ENCODE measurements at places on chromosomes 12 and 14.

DNA sequence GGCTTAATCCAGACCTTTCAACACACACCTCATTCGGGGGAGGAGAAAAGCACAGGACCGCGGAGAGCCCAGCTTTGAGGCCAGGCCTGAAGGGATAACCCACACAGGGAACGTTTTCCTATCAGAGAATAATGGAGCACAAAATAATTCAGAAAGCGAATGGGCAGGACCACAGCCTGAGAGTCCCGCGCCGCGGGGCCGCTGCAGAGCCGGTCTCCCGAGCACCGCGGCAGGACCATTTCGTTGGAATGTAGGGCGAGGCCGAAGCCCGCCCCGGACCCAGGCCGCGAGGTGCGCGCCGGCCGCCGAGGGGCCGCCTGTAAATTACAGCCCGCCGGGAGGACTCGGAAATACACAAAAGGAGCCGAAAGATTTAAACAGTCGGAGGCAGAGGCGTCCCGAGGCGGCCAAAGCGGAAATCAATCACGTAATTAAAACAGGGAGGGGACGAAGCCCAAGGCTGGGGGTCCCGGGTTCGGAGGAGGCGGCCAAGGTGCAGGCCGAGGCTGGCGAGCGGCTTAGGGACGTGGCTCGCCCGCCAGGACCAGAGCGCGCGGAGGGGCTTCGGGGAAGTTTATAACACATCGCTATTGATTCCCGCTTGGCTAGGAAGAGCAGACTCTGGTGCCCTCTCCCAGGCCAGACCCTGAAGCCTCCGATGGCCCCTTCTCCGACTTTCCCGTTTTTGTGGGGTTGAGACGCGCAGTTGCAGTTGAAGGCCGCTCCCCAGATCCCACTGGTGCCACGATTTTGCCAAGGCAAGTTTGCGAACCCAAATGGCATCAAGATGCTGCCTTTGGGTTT, 6.3 kb upstream of the HOXC4 start:
- DNase-seq, result no peak

DNA sequence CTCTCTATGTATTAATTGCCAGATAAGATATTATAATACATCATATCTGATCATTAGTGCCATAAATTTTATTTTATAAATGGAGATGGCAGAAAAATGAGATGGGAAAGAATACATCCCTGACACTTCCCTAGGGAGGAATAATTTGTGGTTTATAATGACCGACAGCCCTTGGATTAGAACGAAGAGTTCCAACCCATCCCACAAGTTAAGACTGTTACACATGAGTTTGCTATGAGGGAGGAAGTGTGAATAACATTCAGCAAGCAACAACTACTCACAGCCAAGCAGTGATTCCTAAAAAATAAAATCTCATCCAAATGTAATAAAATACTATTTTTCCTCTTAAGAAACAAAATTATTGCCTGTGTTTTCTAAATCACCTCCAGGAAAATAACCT, 299.0 kb downstream of the CCDC91 start:
- no peak for DNase-seq

- no peak for DNase-seq
These were observed 4.3 kb downstream of the TRPV4 start for GRCh38 chr12:109828754-109829511.

- no peak for DNase-seq
These were observed 14.1 kb upstream of the AMN1 start for GRCh38 chr12:31742891-31743290.

DNA sequence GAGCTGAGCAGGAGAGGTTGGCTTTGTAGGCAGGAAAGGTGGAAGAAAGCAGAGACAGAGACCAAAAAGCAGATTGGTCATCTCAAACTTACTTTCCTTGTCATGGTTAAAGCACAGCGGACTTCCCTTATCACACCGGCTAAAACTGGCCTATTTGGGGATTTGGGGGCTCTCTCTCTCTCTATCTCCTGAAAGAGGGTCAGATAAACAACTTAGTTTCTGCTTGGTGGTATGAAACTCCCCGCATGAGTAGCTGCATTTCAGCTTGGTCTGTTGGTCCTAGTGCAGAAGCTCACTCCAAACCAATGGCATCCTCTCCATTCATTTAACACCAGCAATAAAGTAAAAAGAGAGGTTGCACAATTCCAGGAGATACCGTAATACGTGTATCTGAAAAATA, 57.1 kb downstream of the TNFAIP2 start:
- no peak for DNase-seq

- no peak for DNase-seq
These were observed 64.9 kb upstream of the SLC38A2 start for GRCh38 chr12:46437469-46437868.

GRCh38 chr12:61896436-61896835, 363.8 kb upstream of the USP15 start:
- DNase-seq, result no peak

- DNase-seq, result no peak
These were observed 604.5 kb downstream of the VRK1 start for GRCh38 chr14:97401714-97402113.

DNA sequence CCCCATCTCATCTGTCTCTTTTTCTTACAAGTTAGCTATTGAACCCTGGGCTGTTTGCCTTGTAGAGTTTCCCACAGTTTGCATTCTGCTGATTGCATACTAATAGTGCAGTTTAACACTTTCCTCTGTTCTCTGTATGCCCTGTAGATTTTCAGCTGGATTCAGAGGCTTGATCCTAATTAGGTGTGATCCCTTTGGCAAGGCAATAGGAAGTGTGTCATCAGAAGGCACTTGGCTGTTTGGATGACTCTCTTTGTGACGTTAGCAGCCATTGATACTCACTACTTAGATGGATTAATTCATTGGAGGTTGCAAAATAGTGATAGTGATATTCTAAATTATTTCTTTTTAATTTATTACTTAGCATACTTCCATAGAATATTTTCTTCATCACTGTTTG, 33.6 kb downstream of the FUT8 start:
- DNase-seq, result no peak

GRCh38 chr12:110243227-110243626, 37.8 kb upstream of the ATP2A2 start:
- no peak for DNase-seq

DNA sequence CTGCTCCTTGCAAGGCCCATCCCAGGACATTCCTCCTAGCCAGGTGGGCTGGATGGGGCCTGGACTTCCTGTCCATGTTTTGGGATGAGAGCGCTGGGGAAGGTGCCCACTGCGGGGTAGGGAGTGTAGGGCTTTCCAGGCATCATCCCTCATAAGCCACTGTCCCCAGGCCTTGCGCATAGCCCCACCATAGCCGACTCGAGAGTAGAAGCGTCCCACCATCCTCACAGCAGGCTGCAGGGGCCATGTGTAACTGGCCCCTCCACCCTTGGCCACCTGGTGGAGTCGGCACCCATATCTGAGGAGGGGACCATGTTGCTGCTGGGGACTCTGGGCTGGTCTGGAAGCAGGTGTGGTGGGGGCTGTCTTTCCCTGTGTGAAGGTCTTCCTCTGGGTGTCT, 30.5 kb downstream of the SH2B3 start:
- DNase-seq, result no peak

GRCh38 chr12:113065126-113066007, 8.8 kb downstream of the DTX1 start:
- no peak for DNase-seq

DNA sequence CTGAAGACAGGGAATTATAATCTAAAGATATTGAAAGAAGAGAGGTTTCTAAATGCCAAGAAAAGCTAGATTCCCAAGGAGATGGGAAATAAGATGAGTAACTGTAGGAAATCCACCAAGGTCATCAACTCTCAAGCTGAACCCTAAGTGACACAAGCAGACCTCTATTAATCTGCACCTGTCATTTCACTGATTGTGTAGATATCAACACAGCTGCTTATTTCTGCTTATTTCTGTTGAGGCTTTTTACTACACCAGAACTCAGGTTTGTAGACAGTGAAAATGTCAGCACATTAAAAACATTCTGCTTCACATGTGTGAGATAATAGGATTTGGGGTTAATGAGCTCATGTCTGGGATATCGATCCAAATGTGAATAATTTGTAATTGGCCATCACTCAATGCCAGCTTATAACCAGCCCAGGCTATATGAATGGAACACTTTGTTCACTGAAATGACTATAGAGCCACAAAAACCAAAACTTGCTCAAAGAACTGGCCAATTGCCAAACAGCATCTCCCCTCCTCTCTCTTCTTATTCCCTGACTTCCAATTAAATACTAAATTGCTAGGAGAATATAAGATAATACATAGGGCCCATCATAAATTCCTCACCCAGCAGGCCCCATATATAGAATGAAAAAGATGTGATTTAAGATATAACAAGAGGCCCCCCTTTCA, 188.7 kb upstream of the ARID2 start:
- DNase-seq, result no peak

GRCh38 chr14:55901291-55901690, 216.9 kb upstream of the PELI2 start:
- no peak for DNase-seq

DNA sequence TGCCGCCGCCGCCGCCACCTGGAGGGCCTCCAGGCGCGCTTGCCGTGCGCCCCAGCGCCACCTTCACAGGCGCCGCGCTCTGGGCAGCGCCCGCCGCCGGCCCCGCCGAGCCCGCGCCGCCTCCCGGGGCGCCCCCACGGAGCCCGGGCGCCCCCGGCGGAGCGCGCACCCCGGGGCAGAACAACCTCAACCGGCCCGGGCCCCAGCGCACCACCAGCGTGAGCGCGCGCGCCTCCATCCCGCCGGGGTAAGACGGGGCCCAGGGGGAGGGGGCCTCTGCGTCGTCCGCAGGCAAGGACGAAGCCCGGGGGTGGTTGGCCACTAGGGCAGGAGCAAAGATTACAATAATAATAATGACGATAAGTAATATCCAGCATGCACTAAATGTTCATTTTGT, 21.3 kb downstream of the DTX1 start:
- DNase-seq, result no peak

DNA sequence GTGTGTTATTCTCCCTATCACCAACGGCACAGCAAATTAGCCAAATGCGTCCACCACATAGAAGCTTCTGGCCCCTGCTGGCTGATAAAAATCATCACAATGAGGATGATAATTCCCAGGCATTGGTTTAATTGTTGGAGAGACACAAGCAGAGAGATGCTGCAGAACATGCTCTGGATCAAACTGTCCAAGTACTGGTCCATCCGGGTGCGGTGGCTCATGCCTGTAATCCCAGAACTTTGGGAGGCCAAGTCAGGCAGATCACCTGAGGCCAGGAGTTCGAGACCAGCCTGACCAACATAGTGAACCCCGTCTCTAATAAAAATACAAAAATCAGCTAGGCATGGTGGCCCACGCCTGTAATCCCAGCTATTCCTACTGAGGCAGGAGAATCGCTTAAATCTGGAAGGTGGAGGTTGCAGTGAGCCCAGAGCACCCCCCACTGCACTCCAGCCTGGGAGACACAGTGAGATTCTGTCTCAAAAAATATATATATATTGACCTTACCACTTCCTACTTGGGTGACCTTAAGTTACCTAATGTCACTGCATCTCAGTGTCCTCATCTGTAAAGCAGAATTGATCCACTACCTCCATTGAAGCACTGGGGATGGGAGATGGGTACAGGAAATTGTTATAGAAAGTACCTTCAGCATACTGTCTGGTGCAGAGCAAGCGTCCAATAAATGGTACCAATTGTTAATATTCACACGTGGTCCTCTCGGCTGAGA, 83.7 kb upstream of the EGLN3 start:
- DNase-seq, result no peak

DNA sequence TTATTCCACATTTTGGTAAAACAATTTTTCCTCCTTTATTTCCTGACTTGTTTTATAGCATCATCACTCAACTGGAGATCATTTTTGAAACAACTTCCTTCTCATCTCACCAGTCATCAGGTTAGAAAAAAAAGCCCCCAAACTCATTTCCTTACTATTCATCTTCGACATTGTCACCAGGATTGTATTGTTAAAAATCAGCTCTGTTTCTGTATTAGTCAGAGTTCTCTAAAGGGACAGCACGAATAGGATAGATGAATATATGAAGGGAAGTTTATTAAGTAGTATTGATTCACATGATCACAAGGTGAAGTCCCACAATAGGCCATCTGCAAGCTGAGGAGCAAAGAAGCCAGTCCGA, 392.6 kb downstream of the FUT8 start:
- DNase-seq, result no peak

- no peak for DNase-seq
These were observed 1202.3 kb downstream of the BCL11B start for GRCh38 chr14:98069712-98070171.

- DNase-seq, result no peak
These were observed 83.0 kb upstream of the METAP2 start for GRCh38 chr12:95390932-95391331.

DNA sequence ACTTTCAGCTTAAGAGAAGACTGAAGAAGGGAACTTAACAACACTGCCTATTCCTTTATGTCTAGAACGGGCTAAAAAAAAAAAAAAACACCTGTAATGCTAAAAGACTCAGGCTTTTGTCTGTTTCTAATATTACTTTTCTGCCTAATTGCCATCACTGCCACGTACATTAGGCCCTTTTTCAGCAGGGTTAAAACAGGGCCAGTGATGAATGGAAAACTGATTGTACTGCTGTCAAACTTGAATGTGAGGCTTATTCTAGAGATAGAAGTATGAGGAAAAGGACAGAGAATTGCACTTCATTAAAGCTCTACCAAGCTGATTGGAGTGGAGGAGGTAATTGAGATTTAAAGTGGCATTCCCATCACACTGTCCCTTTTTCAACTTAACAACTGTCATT, 535.8 kb downstream of the PRKD1 start:
- no peak for DNase-seq

- DNase-seq, result no peak
These were observed 5.5 kb downstream of the NKX2-1 start for GRCh38 chr14:36514278-36515104.

- DNase-seq, result no peak
These were observed 41.9 kb upstream of the NFKBIA start for GRCh38 chr14:35446450-35446849.

DNA sequence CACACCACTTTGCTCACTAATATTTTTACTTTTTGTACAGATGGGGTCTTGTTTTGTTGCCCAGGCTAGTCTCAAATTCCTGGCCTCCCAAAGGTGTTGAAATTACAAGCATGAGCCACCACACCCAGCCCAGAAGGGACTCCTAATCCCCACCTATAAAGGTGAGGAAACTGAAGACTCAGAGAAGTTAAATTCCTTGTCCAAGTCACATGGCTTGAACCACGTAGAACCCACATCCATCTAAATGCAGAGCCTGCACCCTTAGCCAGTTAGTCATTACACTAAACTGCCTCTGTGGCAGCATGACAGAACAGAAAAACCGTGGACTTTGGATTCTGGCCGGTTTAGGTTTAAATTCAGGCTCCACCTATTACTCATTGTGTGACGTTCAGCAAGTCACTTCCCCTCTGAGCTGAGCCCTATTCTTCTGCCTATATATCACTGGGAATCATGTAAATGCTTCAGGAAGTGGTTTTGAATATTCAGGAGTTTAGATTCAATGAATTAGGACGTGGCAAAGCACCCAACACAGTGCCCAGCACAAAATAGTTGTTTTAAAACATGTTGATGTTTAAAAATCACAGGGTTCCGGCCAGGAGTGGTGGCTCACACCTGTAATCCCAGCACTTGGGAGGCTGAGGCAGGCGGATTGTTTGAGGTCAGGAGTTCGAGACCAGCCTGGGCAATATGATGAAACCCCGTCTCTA, 3.0 kb upstream of the CORO1C start:
- peak; percentile 94 for DNase-seq
